HCEC 1CT (cell line): ENCODE measurements at places on chromosomes 5 and 9.
A peak's percentile ranks its signal among the peaks of the same experiment; 100 is the strongest.

DNA sequence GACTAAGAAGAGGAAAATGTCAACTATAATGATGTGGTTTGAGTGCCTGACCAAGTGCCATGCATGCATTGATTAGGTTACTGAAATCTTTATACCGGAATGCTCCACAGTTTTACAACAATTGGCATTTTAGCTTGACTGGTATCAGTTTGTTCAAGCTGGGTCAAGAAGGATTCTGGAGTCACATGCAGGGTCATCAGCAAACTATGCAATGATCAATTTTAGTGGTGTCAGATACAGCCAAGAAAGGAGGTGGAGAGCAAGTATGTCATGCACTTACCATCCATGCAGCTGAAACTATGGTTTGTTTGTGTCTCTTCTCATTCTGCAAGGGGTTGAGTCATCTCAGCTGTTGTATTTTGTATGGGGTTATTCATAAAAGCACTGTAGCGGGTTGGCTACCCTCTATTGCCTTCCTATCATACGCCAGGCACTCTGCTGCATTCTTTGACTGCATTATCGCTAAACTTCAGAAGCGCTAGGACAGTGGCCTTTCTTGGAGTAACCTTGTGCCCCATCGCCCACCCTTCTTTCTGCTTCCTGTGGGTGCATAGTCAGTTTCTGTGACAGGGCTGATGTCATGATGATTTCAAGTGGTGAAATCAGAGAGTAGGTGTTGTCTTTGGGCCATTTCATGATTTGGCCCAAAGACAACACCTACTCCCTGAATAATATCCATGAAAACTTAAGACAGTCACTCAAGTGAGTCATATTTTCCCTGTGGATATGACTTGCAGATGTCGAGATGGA is 145.4 kb downstream of the MTX3 start:
- DNase-seq = peak; percentile 90

GRCh38 chr5:94025788-94026473 is 284.5 kb upstream of the POU5F2 start:
- no peak for DNase-seq

DNA sequence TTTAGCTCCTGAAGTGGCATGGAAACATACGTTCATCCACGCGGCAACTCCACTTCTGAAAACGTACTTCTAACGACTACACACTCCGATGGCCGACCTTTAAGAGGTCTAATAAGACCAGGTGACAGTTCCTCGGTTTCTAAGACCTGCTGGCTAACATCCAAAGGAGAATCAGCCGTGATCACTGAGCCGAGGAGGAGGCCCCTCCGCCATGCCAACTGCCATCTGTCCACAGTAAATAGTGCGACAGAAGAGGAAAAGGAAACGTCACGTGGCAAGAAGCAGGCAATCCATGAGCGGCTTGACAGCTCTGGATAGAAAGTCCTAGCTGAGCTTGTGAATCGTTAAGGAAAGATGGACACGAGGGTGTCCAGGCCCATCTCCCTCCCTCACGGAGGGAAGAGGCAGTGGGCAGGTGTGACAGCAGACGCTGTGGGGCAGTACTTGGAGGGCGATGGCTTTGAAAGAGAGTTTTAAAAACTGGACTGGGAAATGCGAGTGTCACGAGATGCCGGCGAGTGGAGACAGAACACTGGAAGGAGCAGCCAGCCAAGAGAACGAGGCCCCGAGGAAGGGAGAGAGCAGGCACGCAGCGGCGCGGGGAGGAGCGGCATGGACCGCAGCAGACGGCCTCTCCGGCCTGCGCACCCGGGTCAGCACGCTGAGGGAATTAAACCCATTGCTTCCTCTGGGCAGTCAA is 66.7 kb upstream of the TBC1D9B start:
- no peak for DNase-seq

DNA sequence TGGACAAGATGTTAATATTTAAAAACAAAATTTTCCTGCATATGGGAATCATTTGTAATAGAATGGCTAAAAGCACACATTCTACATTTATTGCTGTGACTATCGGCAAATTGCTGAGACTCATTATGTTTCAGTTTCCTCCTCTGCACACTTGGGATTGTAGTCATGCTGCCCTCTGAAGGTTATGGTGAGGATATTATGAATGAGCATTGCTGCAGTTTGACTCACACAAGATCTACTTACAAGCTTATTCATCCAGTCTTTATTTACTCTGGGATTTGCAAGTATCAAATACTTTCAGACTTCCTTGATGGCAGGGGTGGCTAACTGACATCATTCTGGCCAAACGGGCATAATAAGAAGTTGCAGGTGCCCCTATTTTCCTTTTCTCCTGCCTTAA is 9.5 kb upstream of the NFIL3 start:
- peak; percentile 96 for DNase-seq

- DNase-seq = no peak
These were observed 47.7 kb downstream of the FBXL17 start for GRCh38 chr5:108334225-108334624.

- no peak for DNase-seq
These were observed 44.5 kb downstream of the OLFM1 start for GRCh38 chr9:135132008-135132407.

- DNase-seq = peak; percentile 17
These were observed 133.5 kb downstream of the FAM114A2 start for GRCh38 chr5:153905219-153905618.

- DNase-seq = no peak
These were observed 118.1 kb upstream of the NFIL3 start for GRCh38 chr9:91541734-91542133.

- no peak for DNase-seq
These were observed 34.6 kb downstream of the EBF1 start for GRCh38 chr5:159065135-159065534.
